Fibroblast of villous mesenchyme (primary cell): ENCODE measurements at places on chromosomes 3 and 15. TPM values are rescaled to one million over a fixed set of nuclear protein-coding genes. Genes with fewer than 3 reads are reported as not detected.

DNA sequence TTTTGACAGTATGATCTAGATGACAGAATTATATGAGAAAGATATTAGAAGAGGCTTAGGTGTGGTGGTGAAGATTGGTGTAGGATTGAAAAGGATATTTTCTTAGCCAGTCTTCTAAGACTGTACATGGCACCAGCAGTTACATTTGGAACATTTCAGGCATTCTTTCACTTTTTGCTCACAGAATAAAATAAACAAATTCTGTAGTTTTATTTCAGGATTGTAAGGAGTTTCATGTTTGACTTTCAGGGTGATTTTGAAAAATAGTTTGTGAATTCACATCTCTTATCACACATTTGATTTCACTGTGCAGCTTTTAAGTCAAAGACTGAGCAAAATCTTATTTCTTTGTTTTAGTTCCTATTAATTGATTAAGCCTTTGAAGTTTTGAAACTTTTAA is 27.1 kb downstream of the DNAJC13 start:
- peak; percentile 21 for DNase-seq

PRSS50 gene
- not detected in 2 replicates for total RNA-seq

DNA sequence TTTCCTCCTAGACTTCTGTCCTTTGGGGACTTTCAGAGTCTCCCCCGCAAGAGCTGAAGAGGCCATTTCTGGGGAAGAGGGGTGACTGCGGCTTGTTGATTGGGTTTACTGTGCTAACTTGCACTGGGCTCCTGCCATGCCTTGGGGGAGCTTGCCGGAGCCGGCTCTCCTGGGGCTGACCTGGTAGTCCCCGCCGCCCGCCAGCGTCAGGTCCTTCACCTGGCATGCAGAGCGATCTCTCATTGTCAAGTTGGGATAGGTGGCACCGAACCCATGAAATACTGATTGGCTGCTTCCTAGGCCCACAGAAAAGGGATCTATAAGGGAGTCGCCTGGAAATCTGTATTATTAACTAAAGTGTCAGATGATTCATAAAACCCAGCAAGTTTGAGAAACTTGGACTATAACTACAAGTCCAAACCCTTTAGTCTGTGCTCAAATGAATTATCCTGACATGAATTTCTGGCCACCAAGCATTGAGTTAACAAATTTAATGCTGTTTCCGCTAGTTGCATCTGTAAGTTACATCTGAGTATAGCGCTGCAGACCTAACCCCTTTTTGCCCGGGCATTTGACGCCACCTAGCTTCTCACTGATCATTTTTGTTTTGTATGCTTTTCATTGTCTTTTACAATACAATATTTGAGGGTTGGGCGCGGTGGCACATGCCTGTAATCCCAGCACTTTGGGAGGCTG is 607 bp upstream of the IMP3 start:
- peak; percentile 53 for DNase-seq

GRCh38 chr3:171860830-171861535 is 17.8 kb downstream of the TMEM212 start:
- DNase-seq: peak; percentile 83

DNA sequence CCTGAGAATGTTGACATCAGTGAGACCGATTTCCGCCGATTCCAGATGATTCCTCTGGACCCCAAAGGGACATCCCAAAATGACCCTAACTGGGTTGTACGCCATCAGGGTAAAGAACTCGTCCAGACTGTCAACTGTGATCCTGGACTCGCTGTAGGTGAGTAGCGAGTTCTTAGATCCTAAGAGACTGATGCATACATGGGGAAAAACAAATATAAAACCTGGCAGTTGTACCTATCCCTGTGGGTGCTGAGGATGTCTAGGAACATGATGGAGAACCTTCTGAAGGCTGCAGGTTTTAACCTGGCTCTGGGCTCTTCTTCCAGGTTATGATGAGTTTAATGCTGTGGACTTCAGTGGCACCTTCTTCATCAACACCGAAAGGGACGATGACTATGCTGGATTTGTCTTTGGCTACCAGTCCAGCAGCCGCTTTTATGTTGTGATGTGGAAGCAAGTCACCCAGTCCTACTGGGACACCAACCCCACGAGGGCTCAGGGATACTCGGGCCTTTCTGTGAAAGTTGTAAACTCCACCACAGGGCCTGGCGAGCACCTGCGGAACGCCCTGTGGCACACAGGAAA is 12.3 kb downstream of the THBS1 start:
- DNase-seq: peak; percentile 19

DNA sequence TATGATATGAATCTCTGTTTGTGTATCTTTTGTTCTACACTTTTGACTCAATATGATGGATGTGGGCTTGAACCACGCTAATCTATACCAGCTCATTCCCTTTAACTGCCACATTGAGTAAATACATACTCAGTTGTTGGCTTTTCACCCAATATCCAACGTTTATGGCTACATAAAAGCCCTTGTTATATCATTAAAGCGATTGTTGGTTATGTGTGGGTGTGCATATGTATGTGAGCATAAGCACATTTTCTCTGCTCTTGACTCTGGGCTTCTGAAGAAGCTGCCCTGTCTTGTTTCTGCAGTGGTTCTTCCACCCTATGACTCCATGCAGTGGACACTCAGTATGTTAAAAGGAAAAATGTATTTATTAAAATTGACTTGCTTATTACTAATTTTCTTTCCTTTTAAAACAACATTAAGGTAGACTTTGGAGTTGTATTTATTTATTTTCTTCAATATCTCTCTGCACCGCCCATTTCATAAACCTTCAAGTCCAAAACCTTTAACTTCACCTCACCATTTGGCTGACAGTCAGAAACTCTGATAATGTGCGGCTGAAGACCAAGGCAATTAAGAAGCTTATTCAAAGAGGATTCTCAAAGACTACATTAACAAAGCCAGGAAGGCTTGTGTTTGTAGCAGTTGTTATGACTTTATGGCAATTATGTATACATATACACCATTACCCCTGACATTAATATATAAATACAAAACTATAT is 156.1 kb downstream of the THRB start:
- no peak for DNase-seq

DNA sequence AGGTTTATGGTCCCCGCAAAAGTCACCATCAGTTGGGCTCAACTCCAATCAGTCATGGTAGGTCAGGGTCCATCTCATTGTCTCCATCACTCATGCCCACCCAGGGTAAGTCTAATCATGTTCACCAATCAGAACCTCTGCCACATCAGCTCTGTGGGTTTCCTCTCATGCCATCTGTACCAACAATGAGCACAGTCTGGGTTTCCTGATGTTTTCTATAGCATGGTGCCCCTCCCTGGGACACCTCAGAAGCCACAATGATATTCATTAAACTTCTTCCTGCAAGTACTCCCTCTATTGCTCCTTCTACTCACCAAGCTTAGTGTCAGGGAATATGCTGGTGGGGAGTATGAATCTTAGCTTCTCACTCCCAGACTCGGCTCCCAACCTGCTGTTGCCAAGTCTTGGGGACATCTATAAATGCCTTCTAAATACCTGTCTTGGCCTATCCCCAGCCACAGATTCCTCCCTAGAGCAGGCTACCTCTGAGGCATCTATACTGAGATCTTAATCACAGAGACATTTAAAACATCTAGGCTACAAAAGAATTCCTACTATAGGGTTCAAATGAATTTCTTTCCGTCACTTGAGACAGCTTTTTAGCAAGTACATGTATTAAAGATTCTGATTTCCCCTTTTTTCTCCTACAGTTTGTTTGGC is 5.0 kb upstream of the CCR2 start:
- no peak for DNase-seq

- no peak for DNase-seq
These were observed 107.1 kb downstream of the OXSM start for GRCh38 chr3:25897019-25897418.

DNA sequence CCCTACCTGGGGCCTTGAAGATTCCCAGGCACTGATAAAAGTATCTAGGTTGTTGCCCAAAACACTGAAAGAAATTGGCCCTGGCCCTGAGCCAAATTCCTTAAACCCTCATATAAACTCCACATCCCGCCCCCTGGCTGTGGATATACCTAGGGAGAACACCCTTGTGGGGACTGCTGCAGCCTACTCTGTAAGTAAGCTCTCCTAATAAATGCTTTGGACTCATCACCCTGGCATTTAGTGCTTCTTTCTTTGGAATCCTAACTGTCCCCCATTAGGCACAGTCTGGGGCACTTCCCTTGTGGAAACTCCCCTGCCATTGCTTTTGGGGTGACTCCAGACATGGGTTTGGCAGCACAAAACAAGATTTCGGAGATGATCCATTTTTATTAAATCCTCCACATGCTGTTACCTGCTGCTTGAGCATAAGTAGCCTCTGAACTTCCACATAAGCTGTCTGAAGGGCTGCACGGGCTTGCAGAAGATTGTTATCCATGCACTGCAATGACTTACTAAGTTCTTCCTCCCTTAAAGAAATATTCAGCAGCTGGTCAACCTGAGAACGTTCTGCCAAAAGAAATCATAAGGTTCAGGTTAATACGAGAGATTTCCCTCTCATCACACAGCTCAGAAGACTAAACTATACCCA is 46.4 kb downstream of the ZNF106 start:
- peak; percentile 46 for DNase-seq

DNA sequence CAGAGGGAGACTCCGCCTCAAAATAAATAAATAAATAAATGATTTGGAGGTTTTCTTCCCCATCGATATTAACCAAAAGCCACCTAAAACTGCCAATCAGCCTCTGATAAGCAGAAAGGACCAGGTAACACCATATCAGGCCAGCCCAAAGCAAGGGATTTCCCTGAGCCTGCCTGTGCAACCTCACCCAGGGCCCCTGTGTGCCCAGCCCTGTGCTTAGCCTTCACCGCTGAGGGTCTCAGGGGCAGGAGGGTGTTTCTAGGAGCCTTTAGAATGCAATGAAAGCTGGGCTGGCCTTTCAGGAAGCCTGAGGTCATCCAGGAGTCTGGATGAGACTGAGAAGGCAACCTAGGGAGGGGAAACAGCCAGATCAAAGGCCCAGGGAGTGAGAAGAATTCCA is 35.4 kb downstream of the CYP11A1 start:
- no peak for DNase-seq

DNA sequence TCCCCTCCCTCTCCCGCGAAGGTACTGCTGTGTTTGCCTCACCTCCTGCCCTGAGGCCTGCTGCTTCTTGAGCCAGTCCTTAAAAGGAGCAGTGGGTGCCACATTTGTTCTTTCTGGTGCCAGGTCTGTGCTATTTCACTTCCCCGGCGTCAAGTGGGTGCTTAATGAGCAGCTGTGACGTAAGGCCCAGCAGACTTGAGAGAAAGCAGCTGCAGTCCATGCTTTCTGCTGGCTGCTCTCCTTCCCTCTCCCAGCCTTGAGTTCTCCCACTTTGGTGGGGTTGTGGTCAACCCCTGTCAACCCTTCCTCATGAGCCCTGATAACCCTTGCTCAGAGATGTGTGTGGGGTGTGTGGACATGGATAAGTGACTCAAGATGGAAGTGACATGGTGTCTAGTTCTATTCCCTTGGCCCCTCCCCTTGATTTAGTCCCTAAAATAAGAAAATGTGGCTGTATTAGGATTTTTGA is 6.9 kb downstream of the INAFM2 start:
- DNase-seq: peak; percentile 98

DNA sequence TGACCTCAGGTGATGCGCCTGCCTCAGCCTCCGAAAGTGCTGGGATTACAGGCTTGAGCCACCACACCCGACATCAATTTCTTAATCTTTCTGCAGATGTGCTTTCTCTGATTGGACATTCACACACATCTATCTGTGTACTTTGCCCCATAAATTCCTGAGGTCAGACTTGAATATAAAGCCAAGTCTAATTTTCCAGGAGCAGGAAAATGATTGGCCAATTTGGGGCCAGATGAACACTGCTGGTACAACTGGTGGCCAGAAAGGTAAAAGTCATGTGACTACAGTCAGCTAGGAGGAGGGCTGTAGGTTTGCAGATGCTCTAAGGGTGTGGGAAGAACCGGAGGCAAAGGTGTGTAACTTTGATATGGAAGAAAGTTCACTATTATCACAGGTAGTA is 3.2 kb upstream of the RAD51 start:
- DNase-seq: peak; percentile 51

LMOD3 gene
- total RNA-seq: not detected in 2 replicates

RTP4 gene
- total RNA-seq: 2.6 and 3.9 TPM in 2 replicates

DNA sequence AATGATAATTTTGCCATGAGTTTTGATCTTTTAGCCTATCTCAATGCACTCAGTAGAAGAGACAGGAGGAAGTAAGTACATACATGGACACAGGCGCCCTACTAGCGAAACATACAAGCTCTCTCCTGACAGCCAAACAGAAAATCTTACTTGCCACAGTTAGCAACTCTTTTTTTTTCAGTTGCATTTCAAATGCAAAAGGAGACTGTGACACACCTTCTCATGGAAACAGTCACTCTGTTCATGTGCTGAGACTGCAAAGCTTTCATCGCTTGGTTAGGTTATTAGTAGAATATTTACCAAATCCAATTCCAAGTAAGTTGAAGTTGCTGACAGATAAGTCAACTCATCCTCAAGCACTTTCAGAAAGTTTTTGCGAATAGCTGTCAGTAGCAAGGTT is 223.3 kb downstream of the FOXP1 start:
- no peak for DNase-seq

DNA sequence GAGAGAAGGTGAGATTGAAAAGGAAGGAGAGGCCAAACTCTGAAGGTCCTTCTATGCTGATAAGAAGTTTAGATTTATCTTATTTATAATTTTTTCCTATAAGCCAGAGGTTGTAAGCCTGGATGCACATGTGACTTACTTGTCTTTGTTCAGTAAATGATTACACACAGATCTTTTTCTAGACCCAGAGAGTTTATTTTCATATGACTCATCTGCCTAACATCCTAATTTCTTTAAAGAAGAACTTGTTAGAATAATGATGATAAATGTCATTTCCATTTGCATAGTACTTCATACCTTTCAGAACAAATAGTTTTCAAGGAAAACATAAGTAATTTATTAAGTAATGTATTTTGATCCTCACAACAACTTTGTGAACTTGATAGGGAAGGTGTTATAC is 434.8 kb upstream of the DPH6 start:
- DNase-seq: peak; percentile 56

DNA sequence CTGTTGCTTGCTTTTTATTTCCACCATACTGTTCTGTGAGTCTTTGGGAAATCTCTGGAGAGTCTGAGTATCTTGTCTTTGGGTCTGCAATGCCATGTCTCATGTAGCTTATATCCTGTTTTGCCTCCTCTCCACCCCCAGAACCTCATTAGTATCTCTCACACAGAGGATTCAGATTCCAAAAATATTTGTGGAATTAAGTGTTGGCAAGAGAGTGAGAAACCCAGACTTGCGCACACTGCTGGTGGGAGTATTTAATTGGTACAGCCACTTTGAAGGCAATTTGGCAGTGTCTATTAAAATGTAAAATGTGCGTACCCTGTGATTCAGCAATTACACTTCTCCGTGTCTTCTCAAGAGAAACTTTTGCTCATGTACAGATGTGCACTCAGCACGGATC is 68.6 kb downstream of the ZNF621 start:
- peak; percentile 39 for DNase-seq

GOLGA6B gene
- total RNA-seq: not detected in 2 replicates

STARD9 gene
- 9.1 and 11.0 TPM in 2 replicates for total RNA-seq
